Vagina (tissue), 2 donors: ENCODE measurements at places on chromosomes 3 and 15.

- DNase-seq: no peak
These were observed 251.6 kb downstream of the RPLP1 start for GRCh38 chr15:69704229-69704628.

DNA sequence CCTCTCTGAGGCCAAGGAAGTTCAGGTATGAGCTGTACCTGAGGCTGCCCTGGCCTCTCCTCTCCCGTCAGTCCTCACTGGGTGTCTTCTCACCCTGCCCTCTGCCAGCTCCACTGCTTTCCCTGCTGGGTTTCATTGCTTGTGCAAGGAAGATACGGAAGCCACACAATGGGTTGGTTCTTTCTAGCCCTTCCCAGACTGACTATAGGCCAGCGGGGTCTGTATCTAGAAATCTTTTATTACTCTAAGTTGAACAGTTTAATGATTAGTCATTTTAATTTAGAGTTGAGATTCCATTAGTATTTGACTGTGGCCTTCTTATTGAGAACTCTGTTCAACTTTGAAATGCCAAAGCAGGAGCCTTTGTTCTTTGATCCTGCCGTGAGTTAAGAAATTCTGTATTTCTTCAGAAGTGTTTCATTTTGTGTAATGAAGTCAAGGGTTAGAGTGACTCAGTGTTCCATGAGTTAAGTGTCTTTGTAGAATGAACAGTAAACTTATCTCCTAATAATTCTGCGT is 16.2 kb downstream of the C3orf62 start:
- no peak for DNase-seq

DNA sequence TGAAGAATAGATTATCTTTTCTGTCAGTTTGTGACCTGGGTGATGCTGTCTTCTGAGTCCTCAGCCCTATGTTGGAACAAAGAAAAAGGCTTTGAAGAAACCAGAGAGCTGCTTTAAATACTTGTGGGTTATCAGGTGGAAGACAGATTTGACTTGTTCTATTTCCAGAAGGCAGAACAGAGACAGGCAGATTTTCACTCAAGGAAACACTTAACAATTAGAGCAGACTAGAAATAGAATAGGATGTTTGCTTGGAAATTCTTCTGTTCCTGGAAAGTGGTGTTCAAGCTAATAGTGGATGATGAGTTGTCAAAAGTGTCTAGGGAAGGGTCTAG is 219.4 kb downstream of the UBE2E2 start:
- DNase-seq: no peak

DNA sequence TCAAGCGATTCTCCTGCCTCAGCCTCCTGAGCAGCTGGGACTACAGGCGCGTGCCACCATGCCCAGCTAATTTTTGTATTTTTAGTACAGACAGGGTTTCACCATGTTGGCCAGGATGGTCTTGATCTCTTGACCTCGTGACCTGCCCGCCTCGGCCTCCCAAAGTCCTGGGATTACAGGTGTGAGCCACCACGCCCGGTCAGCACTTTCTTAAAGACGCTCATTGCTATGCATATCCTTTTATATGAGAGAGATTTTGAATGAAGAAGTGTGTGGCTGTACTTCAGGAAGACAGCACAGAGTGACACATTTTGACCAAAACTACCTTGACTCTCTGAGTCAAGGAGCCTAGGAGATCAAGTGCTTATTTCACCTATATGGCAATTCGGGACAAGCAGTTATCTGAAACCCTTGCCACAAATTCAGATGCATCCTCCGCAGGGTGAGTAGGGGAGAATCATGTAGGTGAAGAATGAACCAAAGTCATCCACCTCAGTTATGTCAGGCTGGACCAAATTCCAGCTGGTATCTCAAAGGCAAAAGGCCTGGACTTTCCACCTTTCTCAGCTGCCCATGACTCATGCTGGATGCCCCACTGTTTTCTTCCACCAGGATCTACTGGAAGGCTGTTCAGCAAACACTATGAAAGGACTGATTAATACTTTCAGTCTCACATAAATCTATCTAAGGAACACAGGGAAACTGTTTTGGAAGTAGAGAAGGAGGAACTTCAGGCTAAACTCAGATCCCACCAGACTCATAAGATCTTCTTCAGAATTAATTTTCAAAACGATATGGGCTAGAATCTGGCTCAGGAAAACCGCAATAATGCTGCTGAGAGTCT is 31.9 kb downstream of the SUSD5 start:
- DNase-seq: no peak

DNA sequence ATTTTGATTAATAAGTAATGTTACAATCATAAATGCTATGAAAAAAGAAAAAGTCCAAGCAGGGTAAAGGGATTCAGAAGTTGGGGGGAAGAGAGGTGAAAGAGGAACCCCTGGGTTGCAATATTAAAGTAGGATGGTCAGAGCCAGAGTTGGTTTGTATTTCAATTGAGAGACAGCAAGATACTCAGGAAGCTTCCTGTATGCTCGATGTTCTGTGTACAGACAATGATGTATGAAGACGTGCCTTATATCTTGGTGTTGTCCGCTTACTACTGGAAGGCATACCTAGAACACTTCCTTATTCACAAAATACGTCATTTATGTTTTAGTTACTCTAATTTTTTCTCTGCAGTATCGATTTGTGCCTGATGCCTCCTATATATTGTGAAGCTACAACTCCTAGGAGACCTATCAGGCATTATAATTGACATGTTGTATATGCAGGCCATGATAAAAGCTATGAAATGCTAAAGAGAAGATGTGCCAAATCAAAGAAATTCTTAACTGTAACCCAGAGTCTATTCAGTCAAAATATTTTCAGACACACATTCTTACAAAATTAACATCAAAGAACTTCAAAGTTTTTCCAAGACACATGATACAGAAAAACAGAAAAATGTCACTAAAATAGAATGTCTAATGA is 87.5 kb downstream of the TBL1XR1 start:
- no peak for DNase-seq

- no peak for DNase-seq
These were observed 80.8 kb downstream of the KCNH8 start for GRCh38 chr3:19229086-19229485.

DNA sequence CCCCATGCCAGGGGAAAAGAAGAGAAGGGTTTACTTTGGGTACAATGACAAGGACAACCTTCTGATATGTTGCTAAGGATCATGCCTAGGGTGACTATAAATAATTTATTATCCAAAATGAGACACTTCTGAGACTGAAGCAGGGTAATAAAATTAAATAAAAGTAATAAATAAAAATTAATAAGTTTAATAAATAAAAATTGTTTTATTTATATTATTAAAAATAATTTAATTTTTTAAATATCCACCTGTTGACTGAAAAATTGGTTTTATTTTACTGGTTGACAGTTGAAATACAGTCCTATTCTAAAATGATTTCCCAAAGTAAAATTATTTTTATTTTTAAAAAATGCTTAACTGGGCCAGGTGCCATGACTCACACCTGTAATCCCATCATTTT is 102.0 kb downstream of the FHIT start:
- DNase-seq: no peak

- DNase-seq: no peak
These were observed 56.8 kb downstream of the CERS3 start for GRCh38 chr15:100471933-100472332.

GRCh38 chr3:99625237-99625622 is 13.2 kb upstream of the COL8A1 start:
- DNase-seq: no peak

DNA sequence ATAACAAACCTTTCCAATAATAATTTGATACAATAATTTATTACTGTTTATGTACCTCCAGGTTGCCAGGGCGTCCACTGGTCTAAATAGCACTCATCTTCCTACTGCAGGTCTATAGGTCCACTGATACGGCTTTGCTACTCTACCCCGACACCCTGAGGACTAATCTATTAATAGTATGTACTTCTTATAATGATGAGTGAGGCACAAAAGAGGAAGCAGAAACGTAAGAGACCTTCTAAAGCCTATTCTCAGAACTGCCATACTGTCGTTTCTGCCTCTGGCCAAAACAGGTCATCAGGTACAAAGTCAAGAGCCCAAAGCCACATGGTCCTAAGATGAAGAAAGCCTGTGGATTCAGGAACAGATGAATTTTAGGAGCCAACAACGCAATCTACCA is 163.2 kb upstream of the GRM7 start:
- DNase-seq: no peak

GRCh38 chr15:55700876-55701275 is 42.1 kb downstream of the PRTG start:
- no peak for DNase-seq

GRCh38 chr3:42402394-42403096 is 7.9 kb downstream of the LYZL4 start:
- DNase-seq: no peak

DNA sequence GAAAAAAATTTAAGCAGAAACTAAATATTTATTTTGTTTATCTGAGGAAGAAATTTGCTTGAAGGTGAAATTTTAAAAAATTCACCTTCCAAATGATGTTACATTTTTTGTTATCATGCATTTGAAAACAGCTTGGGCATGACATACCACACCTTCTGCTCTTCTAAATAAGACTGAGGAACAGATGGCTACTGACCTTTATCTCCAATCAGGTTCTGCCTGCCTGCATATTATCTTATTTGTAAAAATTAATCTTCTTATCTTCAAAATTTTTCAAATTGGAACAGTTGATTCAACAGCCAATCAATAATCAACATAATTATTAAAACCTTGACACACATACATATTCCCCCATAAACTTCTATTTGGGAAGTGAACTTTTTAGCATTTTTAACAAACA is 641.8 kb upstream of the ZNF385D start:
- DNase-seq: no peak

- DNase-seq: peak; percentile 22
These were observed 1.3 kb downstream of the CX3CR1 start for GRCh38 chr3:39278616-39278935.

GRCh38 chr3:14826069-14826468 is 7.3 kb downstream of the FGD5 start:
- no peak for DNase-seq
